ENCODE measurements at places on chromosomes 5 and 9.

DNA sequence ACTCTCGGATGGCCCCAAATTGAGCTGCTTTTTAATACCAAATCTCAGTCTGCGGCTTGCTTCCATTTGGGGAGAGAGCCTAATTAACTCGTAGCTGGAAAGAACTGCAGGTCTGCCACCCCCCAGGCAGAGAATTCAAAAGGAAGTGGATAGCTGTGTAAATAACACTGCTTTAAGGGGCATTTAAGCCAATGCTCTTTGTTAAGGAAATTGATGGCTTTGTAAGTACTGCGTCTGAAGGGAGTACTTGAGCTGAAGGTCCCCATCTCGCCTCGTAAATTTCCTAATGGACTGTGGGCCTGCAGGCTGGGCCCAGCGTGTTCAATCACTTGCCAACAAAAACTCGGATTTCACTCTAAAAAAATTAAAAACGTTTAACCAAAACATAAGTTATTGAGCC, 132.7 kb downstream of the PAPPA start:
- DNase-seq, result no peak

GRCh38 chr9:5440426-5440825, 2.7 kb upstream of the PLGRKT start:
- DNase-seq, result no peak

DNA sequence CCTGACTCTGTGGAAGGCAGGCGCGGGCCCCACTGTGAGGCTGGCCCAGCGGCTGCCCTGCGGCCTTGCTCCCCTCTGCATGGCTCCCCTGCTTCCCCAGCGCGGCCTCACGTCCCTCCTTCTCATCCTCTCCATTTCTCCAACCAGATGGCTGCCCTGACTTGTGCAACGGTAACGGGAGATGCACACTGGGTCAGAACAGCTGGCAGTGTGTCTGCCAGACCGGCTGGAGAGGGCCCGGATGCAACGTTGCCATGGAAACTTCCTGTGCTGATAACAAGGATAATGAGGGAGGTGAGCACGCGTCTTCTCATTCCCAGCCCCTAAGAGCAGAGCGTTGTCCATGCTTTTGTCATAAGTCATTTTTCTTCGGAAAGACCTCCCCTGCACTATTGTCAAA, 129.0 kb upstream of the WWC1 start:
- DNase-seq, result no peak

DNA sequence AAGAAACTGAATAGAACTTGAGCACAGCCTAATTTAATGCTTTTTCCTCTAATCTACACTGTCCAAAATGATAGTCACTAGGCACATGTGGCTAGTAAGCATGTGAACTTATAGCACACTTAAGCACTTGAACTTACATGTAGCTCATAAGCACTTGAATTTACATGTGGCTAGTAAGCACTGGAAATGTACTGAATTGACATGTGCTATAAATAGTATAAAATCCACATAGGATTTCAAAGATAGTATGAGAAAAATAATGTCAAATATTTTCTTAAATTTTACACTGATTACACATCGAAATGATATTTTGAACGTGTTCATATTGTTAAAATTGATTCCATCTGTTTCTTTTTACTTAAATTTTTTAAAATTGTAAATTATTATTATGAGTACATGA, 167.3 kb downstream of the CARTPT start:
- no peak for DNase-seq

GRCh38 chr5:72369711-72370110, 49.5 kb downstream of the PTCD2 start:
- no peak for DNase-seq

GRCh38 chr5:97923997-97924396, 741.0 kb upstream of the RIOK2 start:
- DNase-seq, result no peak

DNA sequence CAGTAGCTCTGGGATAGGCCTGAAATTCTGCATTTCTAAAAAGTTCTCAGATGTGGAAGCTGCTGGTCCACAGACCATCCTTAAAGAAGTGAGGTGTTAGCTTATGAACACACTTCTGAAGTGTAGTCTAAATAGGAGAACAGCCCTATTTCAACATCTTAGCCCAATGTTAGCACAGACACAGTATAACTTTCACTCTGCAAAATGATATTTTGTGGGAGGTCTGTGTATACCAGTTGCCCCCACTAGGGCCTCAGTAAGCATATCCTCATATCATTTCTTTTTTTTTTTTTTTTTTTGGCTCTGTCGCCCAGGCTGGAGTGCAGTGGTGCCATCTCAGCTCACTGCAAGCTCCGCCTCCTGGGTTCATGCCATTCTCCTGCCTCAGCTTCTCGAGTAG, 7.5 kb upstream of the HABP4 start:
- no peak for DNase-seq

DNA sequence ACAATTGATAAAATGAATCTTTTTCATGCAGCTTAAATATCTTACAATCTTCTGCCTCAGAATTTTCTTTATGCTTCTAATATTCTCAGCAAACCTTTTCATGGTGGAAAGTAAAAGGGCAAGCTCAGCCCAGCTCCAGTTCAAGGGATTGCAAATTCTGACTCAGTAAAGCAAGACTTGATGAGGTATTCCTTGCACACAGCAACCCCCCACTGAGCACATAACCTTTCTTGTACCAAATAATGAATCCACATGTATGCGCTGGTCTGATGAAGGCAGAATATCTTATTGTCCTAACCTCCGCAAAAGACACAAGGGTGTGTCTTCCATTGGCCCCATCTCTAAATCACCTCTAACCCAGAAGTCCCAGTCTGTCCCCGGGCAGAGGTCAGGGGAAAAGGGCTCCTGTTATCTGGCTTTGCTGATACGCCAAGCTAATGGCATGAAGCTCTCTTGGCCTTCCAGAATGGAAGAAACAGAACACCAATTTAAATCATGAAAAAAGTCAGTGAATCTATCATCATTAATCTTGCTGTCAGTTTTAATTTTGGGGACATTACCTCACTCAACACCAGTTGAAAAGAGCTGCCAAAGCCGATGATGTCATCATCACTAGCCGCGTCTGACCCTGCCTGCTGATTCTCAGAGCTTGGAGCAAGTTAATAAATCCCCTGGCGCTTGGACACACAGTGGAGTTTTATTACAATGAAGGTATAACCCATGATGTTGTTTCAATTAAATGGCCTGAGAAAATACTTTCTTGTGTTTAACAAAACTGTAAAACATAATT, 592.5 kb upstream of the CLINT1 start:
- peak; percentile 82 for DNase-seq

DNA sequence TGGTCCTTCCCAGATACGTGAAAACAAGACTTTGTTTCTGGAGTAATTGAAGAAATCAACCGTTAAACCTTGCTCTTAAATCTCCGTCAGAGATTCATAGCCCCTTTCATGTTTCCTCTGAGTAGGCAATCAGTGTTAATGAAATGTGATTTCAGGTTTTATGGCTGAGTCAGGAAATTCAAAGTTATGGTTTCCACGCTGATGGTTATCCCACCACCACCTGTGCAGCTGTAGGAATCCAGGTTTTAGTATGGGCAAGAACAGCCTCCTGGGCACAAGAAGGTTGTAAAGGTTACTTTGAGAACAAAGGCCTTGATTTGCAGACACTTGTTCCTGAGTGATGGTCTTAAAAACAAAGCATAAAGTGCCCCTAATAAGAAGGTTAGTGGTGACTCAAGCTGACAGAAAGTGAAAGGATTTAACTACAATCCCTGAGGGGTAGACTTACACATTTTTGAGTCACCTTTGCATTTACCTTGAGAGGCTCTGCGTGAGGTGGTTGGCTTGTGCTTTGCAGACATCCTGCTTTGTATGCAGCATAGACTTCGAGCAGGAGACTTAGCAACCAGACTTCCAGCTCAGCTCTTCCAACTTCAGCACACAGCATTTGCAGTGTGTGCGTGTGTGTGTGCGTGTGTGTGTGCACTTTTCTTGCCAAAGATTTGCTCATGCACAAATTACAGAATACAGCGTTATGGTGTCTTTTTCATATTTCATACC, 159.6 kb downstream of the TLE4 start:
- peak; percentile 5 for DNase-seq

DNA sequence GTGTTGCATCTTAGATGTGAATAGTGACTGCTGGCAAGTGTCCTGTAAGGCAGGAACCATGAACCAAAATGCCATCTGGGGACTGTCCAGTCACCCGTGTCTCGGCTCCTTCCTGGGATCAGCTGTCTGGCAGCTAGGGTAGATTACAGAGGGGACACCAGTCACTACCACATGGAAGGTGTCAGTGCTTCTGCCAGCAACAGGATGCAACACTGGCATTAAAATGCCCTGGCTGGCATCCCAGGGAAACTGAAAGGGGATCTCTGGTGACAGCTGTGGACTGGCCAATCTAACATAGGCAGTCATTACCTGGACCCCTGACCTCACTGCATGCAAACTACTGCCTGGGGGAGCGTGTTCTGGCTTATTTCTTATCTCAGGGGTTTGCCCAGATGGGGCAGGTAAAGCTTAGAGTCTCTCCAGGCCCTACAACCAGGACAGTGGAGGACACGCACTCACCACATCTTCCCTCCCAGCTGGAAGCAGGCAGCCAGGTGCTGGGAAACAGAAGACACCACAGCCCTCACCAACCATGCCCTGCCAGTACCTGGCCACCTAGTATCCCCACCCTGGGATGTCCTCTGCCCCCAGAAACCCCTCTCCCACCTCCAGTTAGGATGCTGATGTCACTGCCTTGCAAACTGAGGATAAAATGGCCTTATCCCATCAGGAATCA, 83.8 kb downstream of the SEMA4D start:
- no peak for DNase-seq

- DNase-seq, result no peak
Observed at GRCh38 chr9:105143136-105143430, 101.4 kb upstream of the SLC44A1 start.

GRCh38 chr5:172463031-172463430, 8.7 kb upstream of the SH3PXD2B start:
- no peak for DNase-seq

GRCh38 chr5:157888814-157889532, 30.0 kb upstream of the CLINT1 start:
- no peak for DNase-seq

GRCh38 chr9:72983056-72983455, 30.2 kb upstream of the ALDH1A1 start:
- DNase-seq, result no peak

DNA sequence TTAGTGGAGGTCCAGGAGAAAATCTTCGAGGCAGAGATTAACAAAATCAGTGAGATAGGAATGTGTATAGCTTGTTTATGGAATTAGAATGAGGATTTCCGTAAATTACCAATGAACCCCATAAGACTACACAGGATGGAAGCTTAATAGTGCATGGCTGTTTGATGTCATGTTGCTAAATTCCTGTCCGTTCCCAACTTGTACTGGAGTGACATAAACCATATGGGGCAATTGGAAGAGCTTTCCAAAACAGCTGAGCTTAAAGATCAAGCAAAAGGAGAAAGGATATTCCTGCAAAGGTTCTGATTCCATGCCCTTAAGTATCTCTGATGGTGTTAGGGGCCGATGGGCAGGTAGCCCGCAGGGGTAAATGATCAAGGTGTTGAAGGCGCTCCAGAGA, 17.4 kb downstream of the GLE1 start:
- no peak for DNase-seq

DNA sequence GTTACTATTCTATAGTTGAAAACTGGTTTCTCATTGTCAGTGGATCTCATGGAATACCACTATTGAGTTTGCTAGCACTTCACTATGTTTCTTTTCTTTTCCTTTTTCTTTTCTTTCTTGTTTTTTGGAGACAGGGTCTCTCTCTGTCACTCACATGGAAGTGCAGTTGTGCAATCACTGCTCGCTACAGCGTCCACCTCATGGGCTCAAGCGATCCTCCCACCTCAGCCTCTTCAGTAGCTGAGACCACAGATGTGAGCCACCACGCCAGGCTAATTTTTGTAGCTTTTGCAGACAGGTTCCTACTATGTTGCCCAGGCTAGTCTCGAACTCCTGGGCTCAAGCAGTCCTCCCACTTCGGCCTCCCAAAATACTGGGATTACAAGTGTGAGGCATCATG, 42.7 kb upstream of the VCAN start:
- DNase-seq, result no peak

All from choroid plexus epithelial cell (primary cell).